ENCODE measurements at places on chromosomes 1 and 21. TPM values are rescaled to one million over a fixed set of nuclear protein-coding genes. Genes with fewer than 3 reads are reported as not detected.

The ABCG1 gene
- 0.77 TPM for total RNA-seq

The CD55 gene
- 17.7 TPM for total RNA-seq

- no peaks in the 10 kb centered on the region for H3K36me3 ChIP-seq
- H3K27ac ChIP-seq, result no peak overlapping the region
- peak overlapping the region; percentile 48 for H3K4me3 ChIP-seq
- DNase-seq, result no peak
These were observed 19.9 kb downstream of the FOXO6 start for GRCh38 chr1:41380979-41381691.

The GLMP gene
- total RNA-seq, result 93.5 TPM

DNA sequence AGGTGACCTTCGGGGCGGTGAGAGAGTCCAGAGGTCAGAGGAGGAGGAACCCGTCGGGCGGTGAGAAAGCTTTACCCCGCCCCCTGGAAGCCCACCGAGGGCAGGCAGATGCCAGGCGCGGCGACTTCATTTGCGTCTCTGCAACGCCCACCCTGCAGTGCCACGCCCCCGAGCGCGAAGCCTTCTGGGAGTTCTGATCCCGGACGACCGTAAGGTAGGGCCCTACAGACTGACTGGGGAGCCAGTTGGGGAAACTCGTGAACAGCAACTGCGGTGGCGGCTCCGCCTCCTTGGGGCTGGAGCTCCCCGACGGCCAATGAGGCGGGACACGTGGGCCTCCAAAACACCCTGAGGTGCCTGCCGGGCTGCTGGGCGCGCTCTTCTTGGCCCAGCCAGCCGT is 46.0 kb upstream of the EDARADD start:
- no peak for DNase-seq
- no peaks in the 10 kb centered on the region for H3K36me3 ChIP-seq
- H3K27me3 ChIP-seq, result no peaks in the 10 kb centered on the region
- H3K4me3 ChIP-seq, result no peak overlapping the region
- no peak overlapping the region for H3K27ac ChIP-seq

DNA sequence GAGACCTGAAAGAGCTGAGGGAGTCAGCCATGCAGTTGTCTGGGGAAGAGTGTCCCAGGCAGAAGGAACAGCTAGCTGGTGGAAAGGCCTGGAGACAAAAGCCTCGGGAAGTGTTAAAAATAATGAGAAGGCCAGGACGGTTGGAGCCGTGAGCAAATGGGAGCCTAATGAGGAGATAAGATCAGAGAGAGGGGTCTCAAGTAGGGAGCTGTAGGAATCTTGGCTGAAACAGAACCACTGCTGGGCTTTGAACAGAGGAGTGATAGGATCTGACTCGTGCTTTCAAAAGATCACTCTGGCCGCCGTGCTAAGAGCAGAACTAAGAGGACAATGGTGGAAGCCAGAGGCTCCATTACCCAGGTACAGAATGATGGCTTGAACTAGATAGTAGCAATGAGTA is 1.9 kb upstream of the FOXJ3 start:
- H3K27me3 ChIP-seq, result no peaks in the 10 kb centered on the region
- peaks cover 2% of the 10 kb centered on the region for H3K4me1 ChIP-seq

The FMN2 gene
- 1.5 TPM for total RNA-seq

DNA sequence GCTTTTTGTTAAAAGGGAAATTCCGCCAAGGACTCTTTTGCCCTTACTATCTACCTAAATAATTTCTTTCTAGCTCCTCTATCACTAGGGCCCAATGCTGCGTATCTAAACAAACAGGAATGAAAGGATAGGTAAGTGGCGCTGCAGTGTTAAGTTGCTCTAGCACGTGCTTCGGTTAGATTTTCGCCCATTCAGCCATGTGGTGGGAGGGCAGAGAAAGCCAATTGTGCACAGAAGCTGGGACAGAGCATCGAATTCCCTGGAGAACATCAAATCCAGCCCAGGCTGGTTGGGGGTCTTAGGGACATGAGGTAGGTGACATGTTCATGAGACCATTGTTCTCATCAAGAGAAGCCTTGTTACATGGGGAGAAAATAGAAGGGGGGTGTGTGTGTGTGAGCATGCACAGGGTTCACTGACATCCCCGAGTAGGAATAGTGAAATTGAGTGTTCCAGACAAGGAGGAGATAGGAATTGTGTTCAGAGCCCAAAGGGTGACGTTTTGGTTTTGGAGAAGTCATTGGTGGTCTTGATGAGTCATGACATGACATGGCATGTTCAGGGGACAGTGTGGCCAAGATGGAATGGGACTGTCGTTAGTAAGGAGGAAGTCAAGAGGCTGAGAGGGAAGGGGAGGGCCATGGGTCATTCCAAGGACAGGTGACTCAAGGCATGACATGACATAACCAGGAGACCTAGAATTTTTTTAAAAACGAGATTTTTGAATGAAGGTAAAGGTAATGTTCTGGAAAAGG is 107.1 kb downstream of the TLR5 start:
- no peak for DNase-seq
- H3K36me3 ChIP-seq, result no peaks in the 10 kb centered on the region
- H3K27ac ChIP-seq, result no peak overlapping the region
- H3K4me3 ChIP-seq, result no peak overlapping the region

DNA sequence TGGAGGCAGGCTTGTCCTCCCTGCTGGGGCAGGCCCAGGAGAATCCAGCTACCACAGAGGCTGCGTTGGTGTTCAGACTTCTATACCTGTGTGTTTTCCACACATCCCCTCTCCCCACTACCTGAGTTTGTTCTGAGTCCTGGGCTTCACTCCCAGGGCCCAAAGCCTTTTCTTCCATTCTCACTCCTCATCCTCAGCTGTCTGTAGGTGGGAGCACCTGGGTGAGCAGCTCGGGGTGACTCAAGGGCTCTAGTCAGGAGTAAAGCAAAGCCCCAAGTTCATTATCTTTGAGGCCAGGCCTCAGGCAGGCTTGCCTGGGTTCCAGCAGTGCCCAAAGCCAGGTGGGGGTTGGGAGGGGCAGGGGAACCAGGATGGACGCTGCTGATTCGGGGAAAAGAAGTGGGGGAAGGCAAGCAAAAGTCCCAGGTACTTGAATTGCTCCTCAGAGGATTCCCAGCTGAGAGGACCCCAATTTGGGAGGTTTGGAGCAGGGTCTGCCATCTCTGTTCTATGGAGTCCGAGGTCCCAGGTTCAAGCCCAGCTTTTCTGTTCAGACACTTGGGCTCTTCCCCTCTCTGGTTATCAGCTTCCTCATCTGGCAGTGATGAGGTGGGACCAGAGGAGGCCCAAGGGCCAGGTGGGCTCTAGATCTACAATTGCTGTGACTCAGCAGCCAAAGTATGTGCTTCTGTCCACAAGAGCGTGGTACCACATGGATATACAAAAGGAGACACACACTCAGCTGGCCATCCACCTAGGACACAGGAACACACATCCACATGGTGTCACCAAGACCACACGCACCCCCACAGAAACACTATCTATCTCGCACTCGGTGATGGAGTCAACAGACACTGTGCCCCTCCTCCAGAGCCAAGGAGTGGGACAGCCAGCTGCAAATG is 5.8 kb upstream of the PTPN7 start:
- H3K27me3 ChIP-seq, result peaks cover 12% of the 10 kb centered on the region
- no peaks in the 10 kb centered on the region for H3K36me3 ChIP-seq
- DNase-seq, result peak; percentile 26

The SPRR2B gene
- total RNA-seq, result not detected

- no peak for DNase-seq
- H3K27me3 ChIP-seq, result peaks cover 2% of the 10 kb centered on the region
- no peaks in the 10 kb centered on the region for H3K4me1 ChIP-seq
These were observed 10.2 kb upstream of the IL10 start for GRCh38 chr1:206782448-206782847.

DNA sequence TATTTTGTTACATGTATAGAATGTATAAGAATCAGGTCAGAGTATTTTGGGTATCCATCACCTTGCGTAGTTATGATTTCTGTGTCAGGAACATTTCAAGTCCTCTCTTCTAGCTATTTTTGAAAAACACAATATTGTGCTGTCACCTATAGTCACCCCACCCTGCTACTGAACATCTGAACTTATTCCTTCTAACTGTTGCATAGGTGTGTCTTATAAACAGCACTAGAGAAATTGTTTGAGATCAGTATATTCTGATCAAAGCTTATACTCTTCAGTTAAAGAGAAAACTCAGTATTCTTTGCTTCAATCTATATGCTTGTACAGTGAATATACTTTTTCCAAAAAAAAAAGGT is 96.0 kb downstream of the ASH1L start:
- DNase-seq, result no peak
- peaks cover 5% of the 10 kb centered on the region for H3K4me1 ChIP-seq
- no peak overlapping the region for H3K4me3 ChIP-seq

The TBCE gene
- total RNA-seq, result 18.2 TPM

DNA sequence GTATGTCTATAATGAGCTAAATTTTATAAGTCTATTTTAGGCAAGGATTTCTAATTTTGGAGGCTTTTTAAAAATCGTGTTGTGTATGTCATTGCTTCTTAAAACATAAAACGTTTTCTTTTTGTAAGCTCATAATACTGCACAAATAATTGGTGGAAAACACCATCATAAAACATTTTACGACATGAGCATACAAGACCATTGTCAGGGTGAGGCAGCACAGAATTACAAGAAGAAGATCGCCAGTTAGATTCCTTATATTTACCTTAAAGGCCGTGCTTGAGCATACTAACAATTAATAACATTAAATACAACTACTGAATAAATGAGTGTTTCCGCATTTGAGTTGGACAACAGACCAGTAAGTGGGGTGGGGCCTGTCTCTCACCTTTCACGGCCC is 19.1 kb upstream of the LMX1A start:
- peaks cover 15% of the 10 kb centered on the region for H3K27me3 ChIP-seq
- no peaks in the 10 kb centered on the region for H3K4me1 ChIP-seq
- no peak overlapping the region for H3K4me3 ChIP-seq
- no peak for DNase-seq
- no peaks in the 10 kb centered on the region for H3K36me3 ChIP-seq

The ADAMTS4 gene
- 0.51 TPM for total RNA-seq

- H3K27me3 ChIP-seq, result peaks cover 34% of the 10 kb centered on the region
- H3K4me3 ChIP-seq, result no peak overlapping the region
- no peaks in the 10 kb centered on the region for H3K4me1 ChIP-seq
- no peaks in the 10 kb centered on the region for H3K36me3 ChIP-seq
These were observed 10.8 kb downstream of the GRHL3 start for GRCh38 chr1:24329797-24330543.

The FCGR2B gene
- not detected for total RNA-seq

- no peak for DNase-seq
- no peaks in the 10 kb centered on the region for H3K27me3 ChIP-seq
- H3K36me3 ChIP-seq, result peaks cover 2% of the 10 kb centered on the region
- peaks cover 5% of the 10 kb centered on the region for H3K4me1 ChIP-seq
These were observed 30.1 kb downstream of the OLFML2B start for GRCh38 chr1:161993576-161993975.

The KIF14 gene
- 4.0 TPM for total RNA-seq

The SPRR1A gene
- not detected for total RNA-seq

GRCh38 chr1:210937846-210938245 is 196.1 kb downstream of the KCNH1 start:
- no peaks in the 10 kb centered on the region for H3K4me1 ChIP-seq
- H3K36me3 ChIP-seq, result no peaks in the 10 kb centered on the region
- no peaks in the 10 kb centered on the region for H3K27me3 ChIP-seq
- H3K4me3 ChIP-seq, result no peak overlapping the region
- DNase-seq, result no peak

The TNFSF18 gene
- total RNA-seq, result 0.33 TPM

The SLC50A1 gene
- total RNA-seq, result 61.1 TPM

GRCh38 chr21:15031790-15032357 is 32.9 kb downstream of the NRIP1 start:
- no peak overlapping the region for H3K27ac ChIP-seq
- peaks cover 2% of the 10 kb centered on the region for H3K4me1 ChIP-seq
- no peaks in the 10 kb centered on the region for H3K27me3 ChIP-seq
- peak; percentile 92 for DNase-seq

GRCh38 chr1:95115708-95116137 is 1.4 kb upstream of the TLCD4 start:
- no peaks in the 10 kb centered on the region for H3K4me1 ChIP-seq
- H3K4me3 ChIP-seq, result no peak overlapping the region
- no peak overlapping the region for H3K27ac ChIP-seq
- no peak for DNase-seq
- H3K27me3 ChIP-seq, result peaks cover 10% of the 10 kb centered on the region
